ENCODE measurements at places on chromosomes 3 and 15. TPM values are rescaled to one million over a fixed set of nuclear protein-coding genes. Genes with fewer than 3 reads are reported as not detected.
A peak's percentile ranks its signal among the peaks of the same experiment; 100 is the strongest.

- DNase-seq = no peak
Measured at GRCh38 chr3:143210141-143210540, 90.6 kb downstream of the CHST2 start.

GRCh38 chr3:49607796-49608195 is 53.5 kb downstream of the BSN start:
- DNase-seq = no peak

GRCh38 chr3:81922404-81922803 is 161.0 kb upstream of the GBE1 start:
- DNase-seq = no peak

DNA sequence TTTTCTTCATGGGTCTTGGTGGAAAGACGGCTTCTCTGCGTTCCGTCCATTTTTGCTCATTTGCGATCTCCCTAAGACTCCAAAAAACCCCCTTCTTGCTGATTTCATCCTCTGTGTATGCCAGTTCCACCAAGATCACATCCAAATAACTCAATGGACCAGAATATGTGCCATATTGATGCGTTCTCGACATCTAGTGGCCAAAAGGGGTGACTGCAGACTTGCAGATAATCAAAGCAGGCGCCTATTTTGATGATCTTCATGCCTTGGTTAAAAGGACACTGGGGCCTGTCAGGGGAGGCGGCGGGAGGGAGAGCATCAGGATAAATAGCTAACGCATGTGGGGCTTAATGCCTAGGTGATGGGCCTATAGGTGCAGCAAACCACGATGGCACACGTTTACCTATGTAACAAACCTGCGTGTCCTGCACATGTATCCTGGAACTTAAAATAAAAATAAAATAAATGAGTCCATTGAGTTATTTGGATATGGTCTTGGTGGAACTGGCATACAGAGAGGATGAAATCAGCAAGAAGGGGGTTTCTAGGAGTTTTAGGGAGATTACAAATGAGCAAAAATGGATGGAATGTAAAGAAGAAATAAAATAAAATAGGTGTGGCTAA is 104.2 kb upstream of the RAD18 start:
- peak; percentile 52 for DNase-seq

DNA sequence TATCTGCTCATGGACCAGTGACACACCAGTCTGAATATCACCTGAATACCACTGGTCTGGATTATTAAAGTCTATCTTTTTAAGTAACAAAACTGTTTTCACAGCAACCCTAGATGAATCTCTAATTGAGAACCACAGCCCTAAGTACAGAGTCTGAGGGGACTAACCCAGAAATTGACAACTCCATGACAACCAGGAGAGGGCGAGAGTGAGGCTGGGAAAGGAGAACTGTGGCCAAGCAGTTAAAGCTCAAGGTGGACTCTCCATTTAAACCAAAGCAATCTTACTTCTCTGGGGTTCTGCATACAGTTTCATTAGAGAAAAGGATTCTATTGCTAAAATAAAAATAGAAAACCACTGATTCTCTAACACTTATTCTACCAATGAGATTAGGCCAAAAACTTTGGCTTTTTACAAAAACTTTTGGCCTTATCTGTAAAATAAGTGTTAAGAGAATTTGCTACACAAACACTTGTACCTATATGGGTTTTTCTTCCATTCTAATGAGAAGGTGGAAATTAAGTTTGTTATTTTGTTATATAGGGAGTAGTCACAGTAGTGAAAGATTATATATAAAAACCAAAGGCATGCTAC is 11.4 kb downstream of the NEK10 start:
- peak; percentile 64 for DNase-seq

GRCh38 chr15:64581408-64581761 is 121.0 kb downstream of the ZNF609 start:
- no peak for DNase-seq

DNA sequence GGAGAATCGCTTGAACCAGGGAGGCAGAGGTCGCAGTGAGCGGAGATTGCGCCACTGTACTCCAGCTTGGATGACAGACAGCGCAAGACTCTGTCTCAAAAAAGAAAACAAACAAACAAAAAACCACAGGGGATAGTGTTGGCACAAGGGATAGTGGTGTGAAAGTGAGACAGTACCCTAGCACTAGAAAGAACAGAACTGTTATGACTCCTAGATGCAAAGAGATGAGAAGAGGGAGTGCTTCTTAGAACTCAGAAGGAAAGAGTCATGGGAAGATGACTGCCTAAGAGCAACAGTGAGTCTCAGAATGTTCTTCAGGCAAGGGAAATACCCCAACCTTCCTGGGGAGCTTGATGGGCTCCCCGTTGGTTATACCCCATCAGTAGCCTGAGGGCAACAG is 17.8 kb upstream of the ZNF770 start:
- no peak for DNase-seq

DNA sequence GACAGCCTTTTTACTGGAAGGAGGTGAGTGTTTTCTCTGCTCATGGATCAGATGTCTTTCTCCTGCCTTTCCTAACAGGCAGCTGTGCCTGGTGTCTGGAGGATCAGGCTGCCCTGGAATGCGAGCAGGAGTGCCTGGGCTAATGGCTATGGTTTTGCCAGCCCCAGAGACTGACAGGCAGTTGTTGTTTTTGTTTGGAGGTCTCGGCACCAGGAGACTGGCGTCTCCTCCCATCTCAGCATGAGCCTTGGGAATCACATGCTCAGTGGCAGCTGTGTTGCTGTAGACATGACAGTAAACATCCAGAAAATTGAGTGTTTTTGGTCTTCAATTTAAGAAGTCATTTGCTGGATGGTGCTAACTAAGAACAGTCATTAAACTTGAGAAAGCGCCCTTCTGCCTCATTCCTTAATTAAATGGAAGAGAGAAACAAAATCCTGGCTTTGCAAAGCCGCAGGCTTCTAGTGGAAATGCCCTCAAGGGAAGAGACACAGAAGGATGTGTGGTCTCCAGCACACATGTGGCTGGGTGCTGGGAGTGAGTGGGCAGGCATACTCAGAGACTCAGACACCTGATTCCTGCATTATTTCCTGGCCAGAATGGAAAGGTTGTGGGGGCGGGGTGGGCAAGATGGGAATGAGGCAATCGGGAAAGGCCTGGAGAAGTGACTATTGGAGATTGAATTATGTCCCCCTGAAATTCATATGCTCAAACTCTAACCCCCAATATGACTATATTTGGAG is 97.0 kb upstream of the NMNAT3 start:
- DNase-seq = no peak

- peak; percentile 40 for DNase-seq
Measured at GRCh38 chr15:68791431-68792283, 29.0 kb downstream of the ANP32A start.

DNA sequence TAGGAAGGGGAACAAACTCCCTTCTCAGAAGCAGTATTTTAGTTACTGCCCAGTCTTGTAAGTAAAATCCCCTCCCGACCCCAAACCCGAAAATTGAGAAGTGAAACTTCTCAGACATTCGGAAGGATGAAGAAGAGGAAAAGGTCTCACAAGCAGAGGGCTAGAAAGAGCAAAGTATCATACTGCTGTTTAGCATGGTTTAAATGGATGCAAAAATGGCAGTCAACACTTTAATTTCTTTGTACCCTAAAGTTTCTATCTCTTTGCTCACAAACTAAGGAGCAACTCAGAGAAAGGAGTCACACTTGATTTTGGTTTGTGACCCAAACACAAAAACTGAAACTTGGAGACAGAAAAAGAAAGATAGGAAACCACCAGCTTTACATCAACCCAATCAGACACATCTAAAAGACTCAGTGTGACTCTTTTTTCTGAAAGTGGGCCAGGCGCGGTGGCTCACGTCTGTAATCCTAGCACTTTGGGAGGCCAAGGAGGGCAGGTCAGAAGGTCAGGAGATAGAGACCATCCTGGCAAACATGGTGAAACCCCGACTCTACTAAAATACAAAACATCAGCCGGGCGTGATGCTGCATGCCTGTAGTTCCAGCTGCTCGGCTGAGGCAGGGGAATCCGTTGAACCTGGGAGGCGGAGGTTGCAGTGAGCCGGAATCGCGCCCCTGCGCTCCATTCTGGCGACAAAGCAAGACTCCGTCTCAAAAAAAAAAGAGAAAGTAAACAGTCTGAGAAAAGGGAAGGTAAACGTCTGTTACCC is 63.2 kb upstream of the ATP11B start:
- peak; percentile 56 for DNase-seq

DNA sequence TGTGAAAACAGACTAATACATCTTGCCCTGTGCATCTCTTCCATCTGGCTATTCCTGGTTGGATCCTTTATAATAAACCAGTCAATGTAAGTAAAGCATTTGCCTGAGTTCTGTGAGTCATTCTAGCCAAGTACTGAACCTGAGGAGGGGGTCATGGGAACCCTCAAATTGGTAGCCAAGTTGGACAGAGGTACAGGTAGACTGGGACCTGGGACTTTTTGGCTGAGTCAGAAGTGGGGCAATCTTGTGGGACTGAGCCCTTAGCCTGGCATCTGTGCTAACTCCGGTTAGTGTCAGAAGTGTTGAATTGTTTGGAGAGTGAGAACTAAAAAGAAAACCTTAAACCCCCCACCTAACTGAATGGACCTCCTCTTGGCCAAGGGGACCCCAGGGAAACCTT is 21.0 kb upstream of the LIMD1 start:
- DNase-seq = no peak

- DNase-seq = no peak
Measured at GRCh38 chr15:65330934-65331645, 26.6 kb downstream of the RNU5B-1 start.

DNA sequence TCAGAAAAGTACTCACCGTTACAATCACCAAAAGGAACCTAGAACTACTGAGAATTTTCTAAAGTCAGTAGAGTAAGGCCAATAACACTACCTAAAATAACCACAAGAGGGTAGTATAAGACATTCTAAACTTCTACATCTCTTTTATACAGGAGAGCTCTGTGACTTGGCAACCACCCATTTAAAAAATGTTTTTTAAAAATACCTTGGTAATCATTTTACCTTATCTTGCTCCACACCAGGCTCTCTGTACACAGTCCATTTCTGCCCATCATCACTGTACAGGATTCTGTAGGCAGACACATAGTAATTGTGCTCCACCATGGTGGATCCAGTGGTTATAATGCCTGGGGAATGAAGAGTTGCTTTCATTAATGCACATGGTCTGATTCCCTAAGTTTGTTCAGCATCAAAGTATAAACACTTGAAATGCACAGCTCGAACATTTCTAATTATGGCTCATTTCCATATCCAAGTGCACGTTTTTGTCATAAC is 54.5 kb downstream of the ST3GAL6 start:
- peak; percentile 69 for DNase-seq

GRCh38 chr3:155076888-155077287 is 3.2 kb upstream of the MME start:
- no peak for DNase-seq

DNA sequence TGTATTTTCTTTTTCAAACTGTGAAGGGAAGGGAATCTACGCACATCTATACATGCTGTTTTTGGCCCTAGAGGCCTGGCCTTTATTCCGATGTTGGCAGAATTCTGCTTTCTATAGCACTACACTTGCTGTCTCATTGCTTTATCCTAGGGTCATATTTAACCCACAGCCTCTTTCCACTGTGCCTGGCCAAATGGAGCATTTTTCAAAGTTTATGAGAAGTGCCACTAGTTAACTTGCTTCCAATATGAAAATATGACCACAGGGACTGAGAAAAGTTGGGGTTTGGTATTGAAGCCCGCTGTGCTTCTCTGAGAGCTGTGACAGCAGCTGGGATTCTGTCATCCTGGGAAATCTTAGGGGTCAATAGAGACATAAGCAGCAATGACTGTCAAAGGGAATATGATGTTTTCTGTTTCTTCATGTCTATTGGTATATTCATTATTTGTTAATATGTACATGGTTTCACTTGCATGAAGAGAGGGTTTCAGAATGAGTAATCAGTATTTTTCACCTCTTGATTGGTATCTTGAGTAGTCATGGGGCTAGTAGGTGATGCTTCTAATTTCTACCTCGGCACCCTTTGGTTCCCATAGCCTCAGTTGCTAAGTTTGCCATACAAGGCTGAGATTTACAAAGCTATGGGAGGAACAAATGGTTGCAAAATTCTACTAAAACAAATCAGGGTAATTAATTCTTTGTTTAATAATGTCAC is 275.8 kb upstream of the RBMS3 start:
- no peak for DNase-seq

DNA sequence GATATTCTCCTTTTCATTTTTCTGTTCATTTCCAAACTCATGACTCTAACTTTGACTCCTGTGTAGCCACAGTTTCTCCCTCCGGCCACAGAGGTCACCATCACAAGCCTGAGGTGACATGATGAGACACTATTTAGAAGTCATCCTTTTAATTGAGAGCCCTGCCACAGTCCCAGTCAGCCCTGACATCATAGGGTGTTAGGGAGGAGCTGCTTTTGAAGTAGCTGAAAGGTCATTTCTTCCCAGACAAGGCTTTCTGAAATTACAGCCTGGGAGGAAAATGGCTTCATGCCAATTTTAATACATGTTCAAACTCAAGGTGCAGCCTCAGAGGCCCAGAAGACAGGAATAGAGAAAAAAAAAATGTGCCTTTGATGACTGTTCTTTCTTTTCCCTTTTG is 532.8 kb upstream of the TGFBR2 start:
- no peak for DNase-seq

GRCh38 chr3:143277531-143277930 is 158.0 kb downstream of the CHST2 start:
- DNase-seq = no peak

- DNase-seq = no peak
Measured at GRCh38 chr3:25424614-25425013, 3.4 kb upstream of the RARB start.

GRCh38 chr3:17639765-17640164 is 102.7 kb downstream of the TBC1D5 start:
- DNase-seq = no peak

DNA sequence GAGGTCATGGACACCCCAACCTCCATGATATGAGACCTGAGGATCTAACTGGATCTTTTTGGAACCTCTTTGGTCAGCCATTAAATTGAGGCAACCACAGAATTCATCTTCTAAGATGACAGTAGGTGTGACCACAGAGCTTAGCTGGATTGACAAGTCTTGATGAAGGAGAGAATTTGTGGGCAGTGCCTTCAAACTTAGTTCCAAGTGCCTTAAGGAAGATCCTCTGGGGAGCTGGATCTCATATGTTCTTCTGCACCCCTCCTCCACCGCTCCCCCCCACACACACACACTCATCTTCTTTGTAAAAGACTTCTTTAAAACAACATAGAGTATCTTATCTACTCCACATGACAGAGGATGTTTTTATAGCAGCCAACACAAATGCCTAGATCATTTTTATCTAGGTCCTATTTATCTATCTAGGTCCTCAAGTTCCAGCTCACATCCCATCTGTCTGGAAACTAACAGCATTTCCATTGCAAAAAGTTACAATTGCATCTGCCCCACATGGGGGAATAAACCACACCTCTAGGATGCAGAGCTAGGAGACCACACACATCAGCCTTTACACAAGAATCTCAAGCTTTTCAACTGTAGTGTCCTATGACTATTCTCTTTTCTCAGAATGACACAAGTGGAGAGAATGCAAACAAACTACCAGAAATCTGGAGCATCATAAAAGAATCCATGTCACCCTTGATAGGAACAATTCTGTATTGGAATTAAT is 37.4 kb downstream of the WWTR1 start:
- no peak for DNase-seq

GRCh38 chr3:54600441-54601204 is 327.2 kb downstream of the LRTM1 start:
- no peak for DNase-seq

ZNF662 gene
- not detected for total RNA-seq

GAP43 gene
- total RNA-seq = not detected

PRR20G gene
- not detected for total RNA-seq

ISLR2 gene
- total RNA-seq = not detected

SPSB4 gene
- not detected for total RNA-seq

SNTN gene
- not detected for total RNA-seq

SCAANT1 gene
- total RNA-seq = not detected

PTPN9 gene
- total RNA-seq = 39.2 TPM

C3orf22 gene
- not detected for total RNA-seq

ULK3 gene
- total RNA-seq = 30.2 TPM

ATP10A gene
- 0.06 TPM for total RNA-seq
